ENCODE measurements at places on chromosomes 5 and 9.

GRCh38 chr9:34403554-34404380 is 27.1 kb upstream of the MYORG start:
- peak; percentile 10 for DNase-seq

GRCh38 chr5:136425921-136426320 is 60.6 kb upstream of the TRPC7 start:
- no peak for DNase-seq

GRCh38 chr5:116476897-116477537 is 97.6 kb downstream of the SEMA6A start:
- no peak for DNase-seq

DNA sequence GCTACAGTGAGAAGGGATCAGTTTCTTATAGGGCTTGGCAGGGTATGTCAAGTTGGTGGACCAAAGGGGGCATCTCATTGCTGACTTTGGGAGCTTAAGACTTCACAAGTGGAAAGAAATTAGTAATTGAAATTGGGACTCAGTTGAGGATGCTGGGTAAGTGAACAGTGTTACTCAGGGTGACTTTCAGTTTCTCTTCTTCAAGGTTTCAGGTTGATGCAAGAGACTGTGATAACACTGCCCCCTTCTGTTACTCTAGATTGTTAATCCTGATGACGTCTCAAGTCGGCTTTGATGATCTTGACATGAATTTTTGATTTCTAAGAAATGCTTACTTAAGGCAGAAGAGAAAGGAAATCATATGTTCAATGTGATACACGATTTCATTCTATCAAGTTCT is 21.3 kb downstream of the KCTD16 start:
- no peak for DNase-seq

GRCh38 chr9:98760231-98760630 is 36.1 kb downstream of the ANKS6 start:
- no peak for DNase-seq

DNA sequence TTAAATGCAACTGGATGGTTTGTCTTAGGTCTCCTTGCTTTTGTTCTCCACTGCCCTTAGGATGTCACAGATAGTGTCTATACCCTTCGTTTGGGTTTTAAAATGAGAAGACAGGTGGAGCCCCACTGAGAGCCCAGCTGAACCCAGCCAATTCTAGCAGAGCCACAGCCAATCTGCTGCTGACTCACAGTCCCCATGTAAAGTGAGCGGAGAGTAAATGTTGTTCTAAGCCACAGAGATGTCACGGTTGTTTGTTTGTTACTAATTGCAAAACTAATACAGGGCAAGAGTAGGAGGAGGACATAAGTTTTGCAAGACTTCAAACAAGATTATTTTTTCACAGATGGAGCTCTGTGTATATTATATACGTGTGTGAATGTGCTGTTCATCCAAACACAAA is 50.5 kb upstream of the AGXT2 start:
- DNase-seq: no peak

GRCh38 chr5:143842920-143843319 is 31.0 kb downstream of the HMHB1 start:
- DNase-seq: no peak

- DNase-seq: no peak
These were observed 55.9 kb downstream of the SEMA4D start for GRCh38 chr9:89441986-89442385.

DNA sequence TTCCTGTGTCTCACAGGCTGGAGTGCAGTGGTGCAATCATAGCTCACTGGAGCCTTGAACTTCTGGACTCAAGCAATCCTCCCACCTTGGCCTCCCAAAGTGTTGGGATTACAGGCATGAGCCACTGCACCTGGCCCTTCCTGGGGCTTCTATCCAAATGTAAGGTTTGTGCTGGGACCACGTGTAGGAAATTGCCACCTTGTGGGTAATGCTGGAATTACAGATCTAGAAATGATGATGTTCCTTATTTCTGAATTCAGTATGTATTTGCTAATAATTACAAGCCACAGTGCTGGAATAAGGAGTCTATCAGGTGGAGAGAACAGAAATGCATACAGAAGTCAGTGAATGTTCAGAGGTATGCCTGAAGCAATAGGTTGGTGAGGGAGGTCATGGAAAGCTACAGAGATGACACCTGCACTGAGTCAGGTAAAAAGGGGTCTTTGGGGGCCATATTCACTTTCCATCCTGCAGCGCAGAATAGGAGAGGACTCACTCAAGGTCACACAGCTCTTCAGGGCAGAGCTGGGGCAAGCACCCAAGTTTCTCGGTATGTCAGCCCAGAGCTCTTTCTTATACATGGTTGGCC is 8.8 kb upstream of the IGFBPL1 start:
- DNase-seq: no peak

GRCh38 chr5:94745786-94746730 is 127.6 kb downstream of the SLF1 start:
- DNase-seq: no peak

GRCh38 chr5:153987301-153987700 is 51.4 kb downstream of the FAM114A2 start:
- no peak for DNase-seq

DNA sequence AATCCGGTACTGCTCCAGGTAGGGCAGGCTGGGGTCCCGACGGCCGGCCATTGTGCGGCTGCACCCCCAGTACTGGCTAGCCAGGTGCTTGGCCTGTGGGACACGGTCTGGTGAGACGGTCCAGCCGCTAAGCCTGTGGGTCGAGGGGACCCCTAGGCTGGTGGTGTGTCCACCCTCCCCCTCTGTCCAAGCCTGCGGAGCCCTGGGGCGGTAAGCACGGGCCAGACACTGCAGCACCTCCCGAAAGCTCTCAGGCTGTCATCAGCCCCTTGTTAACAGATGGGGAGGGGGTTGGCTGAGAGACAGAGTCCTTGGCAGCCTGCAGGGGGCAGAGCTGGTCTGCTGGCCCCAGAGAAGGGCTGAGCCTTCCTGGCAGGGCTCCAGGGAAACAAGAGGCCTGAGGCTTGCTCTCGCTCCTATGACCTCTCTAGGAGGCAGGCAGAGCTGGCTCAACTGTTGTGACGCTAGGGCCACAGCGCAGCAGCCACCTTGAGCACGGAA is 11.8 kb upstream of the MRNIP start:
- DNase-seq: no peak

GRCh38 chr5:169716287-169716686 is 79.2 kb downstream of the DOCK2 start:
- DNase-seq: no peak

GRCh38 chr5:56696900-56697299 is 118.4 kb upstream of the MAP3K1 start:
- no peak for DNase-seq

DNA sequence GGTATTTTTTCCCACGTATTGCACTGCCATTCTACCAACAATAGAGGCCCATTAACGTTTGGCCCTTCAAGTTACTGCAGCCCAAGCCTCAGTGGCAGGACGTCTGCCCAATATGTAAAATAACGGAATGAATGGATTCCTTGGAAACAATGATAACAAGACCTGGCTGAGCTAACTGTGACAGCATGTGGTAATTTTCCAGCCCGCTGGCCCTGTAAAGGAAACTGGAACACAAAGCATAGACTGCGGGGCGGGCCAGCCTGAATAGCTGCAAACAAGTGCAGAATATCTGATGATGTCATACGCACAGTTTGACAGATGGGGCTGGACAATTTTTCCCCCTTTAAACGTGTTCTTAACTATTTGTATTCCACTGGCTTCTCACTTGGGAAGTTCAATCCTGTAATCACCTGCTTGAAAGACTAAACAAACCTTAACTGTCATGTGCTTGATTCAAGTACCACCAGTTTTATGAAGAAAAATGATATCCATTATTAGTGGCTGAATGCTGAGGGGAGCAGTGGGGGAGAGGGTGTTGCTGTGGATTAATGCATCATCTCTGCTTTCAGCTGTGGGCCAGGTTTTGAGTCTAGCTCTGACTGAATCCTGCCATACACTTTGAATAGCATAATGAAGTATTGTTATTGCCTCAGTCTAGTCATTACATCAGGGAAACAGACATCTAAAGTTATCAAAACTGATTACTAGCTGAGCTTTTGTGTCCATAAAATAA is 323.9 kb downstream of the TMEM161B start:
- no peak for DNase-seq

GRCh38 chr5:58322453-58322852 is 137.4 kb downstream of the PLK2 start:
- DNase-seq: no peak

GRCh38 chr9:85599540-85600105 is 142.1 kb downstream of the AGTPBP1 start:
- no peak for DNase-seq

DNA sequence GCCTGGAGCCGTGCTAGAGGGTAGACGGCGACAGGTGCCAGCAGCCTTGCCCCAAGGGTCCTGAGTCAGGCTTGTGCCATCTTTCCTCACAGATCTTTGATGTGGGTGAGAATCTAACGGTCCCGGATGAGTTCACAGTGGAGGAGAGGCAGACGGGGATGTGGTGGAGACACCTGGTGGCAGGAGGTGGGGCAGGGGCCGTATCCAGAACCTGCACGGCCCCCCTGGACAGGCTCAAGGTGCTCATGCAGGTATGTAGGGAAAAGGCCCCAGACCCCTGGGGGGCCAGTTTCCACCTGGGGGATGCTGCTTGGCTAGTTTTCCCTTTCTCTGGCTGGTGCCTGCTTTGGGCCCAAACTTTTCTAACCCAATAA is 24.0 kb downstream of the PTGES2 start:
- DNase-seq: no peak

DNA sequence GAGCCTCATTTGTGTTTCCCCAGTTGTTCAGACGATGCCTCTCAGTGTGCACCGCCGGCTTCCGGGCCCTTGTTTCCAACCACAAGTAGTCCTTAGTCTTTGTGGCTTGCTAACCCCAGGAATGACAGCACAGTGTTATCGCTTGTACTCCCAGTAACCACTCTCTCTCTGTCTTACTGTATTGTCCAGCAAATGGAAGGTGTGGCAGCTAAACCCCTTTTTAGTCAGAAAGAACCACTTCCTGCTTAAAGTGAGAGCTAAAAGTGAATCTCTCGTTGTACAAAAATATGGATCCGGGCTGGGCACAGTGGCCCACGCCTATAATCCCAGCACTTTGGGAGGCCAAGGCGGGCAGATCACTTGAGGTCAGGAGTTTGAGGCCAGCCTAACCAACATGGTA is 61.3 kb downstream of the ENC1 start:
- no peak for DNase-seq

GRCh38 chr5:73306078-73306719 is 133.2 kb downstream of the TMEM174 start:
- DNase-seq: no peak

DNA sequence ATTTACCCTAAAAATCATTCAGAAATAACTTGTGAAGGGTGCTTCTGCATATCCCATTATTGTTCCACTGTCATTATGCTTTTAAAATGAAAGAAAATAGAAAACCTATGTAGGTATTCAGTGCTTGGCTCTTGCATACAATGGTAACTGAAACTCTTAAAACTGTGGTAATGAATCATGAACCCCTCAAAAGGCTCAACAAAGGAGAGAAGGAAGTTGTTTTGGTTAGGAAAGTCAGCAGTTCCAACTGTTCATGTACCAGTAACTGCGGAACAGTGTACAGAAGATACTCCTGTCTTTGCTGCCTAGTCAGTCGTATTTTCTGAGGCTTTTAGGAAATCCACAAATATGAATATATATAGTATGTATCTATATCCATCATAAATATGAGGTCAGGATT is 96.1 kb downstream of the OSMR start:
- no peak for DNase-seq

GRCh38 chr5:36600917-36601527 is 5.4 kb upstream of the SLC1A3 start:
- DNase-seq: no peak

- no peak for DNase-seq
These were observed 133.7 kb downstream of the DMAC1 start for GRCh38 chr9:7665874-7666273.

- no peak for DNase-seq
These were observed 16.1 kb downstream of the IFNE start for GRCh38 chr9:21465859-21466518.

DNA sequence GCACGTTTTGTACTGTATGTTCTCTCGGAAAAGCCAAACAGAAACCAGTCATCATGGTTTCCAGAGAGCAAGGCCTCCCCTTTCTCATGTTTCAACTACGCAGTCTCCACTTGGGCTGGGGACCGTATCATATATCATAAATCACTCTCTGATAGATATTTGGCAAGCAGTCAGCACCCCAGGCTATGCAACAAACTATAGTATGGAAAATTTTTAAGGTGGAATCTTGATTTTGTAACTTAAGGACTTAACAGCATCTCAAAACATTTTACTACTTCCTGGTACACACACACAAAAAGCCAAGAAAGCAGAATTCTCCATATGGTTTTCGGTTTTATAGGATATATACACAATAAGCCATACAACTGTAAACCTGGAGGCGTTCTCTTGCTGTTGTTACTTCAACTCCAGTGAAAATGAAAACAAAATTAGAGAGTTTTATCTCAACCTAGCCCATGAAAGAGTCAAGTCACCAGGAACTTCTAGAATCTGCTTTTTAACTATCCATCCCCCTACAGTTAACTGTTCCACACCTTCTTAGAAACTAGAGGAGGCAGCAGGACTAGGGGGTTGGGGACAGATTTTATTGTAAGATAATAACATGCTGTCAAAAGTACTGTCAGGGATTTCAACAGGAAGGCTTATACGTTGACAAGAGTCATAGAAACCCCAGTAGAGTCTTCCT is 283.4 kb downstream of the NFIB start:
- no peak for DNase-seq

- no peak for DNase-seq
These were observed 41.6 kb upstream of the FST start for GRCh38 chr5:53438486-53439472.

GRCh38 chr9:125950880-125951471 is 203.8 kb downstream of the PBX3 start:
- no peak for DNase-seq

- no peak for DNase-seq
These were observed 21.9 kb downstream of the ZNF608 start for GRCh38 chr5:124724357-124725039.

DNA sequence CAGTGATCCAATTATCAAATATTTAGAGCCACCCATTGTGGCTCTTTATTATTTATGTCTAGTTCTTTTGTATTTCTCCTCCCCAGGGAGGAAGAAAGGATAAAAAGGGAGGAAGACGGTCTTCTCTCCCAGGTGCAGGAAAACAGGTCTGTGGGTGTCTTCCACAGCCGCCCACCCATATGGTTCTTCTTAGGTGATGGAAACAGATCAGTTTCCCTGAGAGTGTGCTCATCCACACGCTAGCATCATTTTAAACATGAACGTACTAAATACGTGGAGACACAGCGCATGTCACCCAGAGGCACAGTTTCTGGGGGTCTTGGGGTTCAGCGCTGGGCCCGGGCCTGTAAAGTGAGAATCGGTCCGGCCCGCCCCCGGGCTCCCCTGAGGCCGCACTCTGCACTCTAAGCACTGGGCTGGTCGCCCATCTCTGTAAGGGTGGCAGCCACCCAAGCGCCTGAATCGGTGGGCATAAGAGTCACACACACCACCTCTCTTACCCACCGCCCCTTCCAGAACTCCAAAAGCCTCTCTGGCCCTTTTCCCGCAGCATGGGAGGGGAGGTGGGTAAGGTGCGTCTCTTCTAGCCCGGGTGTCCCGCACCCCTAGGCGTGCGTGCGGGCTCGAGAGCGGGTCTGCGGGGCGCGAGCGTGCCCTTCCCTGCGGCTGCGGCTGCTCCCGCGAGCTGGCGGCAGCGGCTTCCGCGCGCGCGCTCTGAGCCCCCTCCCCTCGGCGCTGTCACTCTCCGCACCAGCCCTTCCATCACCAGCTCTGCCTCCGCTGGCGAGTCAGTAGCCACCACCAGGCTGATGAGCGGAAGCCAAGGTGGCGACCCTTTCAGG is 1.3 kb downstream of the PTCH1 start:
- DNase-seq: no peak

- DNase-seq: no peak
These were observed 15.7 kb upstream of the OBP2B start for GRCh38 chr9:133224762-133225161.

GRCh38 chr9:127277770-127278169 is 13.2 kb downstream of the GARNL3 start:
- no peak for DNase-seq
